Activated CD4-positive, alpha-beta T cell treated with anti-CD3 and anti-CD28 coated beads for 1 hour (primary cell): ENCODE measurements at places on chromosomes 7 and 10.

DNA sequence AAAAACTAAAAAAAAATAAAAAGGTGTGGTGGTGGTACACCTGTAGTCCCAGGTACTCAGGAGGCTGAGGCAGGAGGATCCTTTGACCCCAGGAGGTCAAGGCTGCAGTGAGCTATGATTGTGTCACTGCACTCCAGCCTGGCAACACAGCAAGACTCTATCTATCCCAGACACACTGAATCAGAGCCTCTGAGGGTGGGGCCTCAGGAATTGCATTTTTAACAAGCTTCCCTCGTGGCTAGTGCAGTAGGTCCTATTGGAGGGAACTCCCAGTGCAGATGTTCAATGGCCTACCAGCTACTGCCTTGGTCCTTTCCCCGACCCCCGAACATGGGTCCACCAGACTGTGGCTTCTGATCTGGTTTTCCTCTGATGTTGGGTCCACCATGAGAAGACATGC is 14.9 kb downstream of the STRA8 start:
- no peak for DNase-seq

GRCh38 chr7:18721429-18721828 is 225.9 kb downstream of the HDAC9 start:
- DNase-seq: no peak

DNA sequence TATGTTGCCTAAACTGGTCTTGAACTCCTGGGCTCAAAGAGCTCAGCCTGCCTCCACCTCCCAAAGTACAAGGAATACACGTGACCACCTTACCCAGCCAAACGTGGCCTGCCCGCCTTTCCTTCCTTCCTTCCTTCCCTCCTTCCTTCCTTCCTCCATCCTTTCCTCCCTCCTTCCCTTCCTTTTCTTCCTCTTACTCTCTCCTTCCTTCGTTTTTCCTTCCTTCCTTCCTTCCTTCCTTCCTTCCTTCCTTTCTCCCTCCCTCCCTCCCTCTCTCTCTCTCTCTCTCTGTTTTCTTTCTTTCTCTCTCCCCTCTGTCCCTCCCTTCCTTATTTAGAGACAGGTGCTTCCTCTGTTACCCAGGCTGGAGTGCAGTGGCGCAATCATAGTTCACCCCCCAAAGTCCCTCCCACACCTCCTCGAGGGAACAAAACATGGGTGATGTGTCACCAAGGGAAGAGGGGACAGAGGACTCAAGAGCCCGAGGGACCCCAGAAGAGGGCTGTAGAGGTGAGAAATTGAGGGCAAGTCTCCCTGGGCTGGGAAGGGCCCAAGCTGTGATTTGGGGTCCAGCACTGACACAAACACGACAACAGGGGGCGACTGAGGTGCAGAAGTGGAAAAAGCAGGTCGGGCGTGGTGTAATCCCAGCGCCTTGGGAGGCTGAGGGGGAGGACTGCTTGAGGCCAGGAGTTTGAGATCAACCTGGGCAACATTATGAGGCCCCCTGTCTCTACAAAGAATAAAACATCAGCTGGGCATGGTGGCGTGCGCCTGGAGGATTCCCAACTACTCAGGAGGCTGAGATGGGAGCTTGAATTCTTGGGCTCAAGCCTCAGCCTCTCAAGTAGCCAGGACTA is 28.1 kb downstream of the EPHB4 start:
- peak; percentile 32 for DNase-seq

GRCh38 chr7:148633761-148634160 is 43.2 kb downstream of the C7orf33 start:
- no peak for DNase-seq

GRCh38 chr10:20474064-20474463 is 423.0 kb downstream of the NEBL start:
- no peak for DNase-seq

DNA sequence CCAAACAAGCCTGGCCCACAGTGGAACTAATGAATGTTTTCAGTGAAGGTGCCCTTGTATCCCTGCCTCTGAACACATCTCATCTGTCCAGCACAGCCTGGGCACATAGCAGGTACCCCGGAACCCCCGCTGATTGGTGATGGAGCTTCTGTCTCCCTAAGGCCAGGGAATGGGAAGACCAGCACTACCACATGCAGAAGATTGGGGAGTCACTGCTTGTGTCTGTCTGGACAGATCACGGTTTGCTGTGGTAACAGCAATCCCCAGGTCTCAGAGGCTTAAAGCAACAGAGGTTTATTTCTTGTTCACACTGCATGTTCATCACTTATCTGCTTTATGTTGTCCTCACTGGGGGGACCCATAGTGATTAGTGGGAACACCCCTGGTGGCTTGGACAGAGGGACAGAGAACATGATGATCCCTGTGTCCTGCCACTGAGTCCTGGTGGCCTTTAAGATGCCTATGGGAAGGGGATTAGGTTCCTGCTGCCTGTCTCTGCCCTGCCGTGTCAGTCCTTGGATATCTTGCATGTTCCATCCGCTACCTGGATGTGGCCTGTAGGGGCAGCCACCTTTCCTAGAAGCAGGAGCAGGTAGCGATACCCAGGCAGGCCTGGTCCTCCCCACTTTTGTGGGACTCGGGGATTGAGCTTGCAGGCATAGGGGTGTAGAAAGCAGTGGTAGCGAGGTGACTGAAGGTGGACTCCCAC is 3.6 kb downstream of the TSPAN14 start:
- no peak for DNase-seq

DNA sequence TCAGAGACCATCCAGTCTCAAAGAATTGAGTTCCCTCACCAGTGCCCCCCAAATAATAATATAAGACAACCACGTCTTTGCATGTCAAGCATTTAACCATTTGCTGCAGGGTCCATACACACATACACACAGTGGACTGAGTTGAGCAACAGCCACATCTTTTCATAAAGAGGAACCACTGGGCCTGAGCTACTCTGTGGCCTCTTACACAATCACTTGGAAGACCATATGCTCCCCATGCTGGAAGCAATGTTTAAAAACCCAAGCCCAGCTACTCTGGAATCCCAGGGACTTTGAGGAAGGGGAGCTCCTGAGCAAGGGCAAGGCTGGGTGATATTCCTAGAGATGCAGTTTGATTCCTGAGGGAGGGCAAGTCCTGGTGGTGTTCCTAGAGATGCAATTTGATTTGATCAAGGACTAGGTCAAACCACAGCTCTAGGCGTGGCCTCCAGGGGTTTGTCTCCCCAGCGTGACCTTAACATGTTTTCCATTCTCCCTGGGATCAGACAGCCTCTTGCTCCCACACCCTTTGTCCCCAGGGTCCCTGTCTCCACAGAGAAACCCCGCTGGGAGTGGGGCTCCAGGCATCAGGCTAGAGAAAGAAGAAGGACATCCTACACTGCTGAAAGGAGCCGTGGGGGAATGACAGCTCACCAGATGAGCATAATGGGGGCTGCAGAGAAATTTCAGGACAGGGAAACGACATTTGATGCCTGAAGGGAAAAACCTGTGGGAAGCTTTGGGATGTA is 376.2 kb upstream of the MGMT start:
- DNase-seq: no peak

DNA sequence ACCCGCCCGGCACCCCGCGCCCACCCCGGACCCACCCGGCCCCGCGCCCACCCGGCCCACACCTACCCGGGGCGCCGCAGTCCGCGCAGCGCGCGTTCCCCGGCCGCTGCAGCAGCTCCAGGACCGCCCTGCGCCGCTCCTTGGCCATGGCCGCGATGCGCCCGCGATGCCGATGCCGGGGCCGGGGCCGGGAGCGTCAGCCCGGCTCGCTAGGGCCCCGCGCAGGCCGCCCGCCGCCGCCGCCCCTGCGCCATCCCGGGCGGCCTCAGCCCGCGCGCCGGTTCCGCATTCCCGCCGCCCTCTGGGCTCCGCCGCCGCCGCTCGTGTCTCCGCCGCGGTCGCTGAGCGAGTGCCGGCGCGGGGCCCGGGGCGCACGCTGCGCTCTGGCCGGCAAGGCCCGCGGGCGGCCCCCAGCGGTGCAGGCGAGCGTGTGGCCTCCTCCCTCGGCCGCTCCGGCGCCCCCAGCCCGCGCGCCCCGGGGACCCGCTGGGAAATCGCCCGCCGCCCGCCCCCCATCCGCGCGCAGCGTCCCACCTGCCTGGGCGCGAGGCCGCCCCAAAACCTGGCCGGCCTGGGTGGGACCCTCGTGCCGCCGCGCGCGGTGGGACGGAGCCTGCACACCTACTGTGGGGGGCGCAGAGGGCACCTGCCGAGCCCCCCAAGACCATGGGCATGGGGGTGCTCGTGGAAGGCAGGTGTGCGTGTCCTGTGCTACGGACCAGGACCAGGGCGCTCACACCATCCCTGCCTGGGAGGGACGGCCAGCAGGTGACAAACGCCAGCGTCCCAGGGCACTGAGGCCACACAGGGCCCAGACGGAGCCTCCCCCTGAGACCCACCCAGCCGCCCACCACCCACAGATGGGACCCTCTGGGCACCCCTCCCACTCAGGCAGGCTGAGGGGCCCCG is at the start of gene ADAP1:
Gene ADAP1, minus strand, starts transcription at position 351 of the 909 bp plus-strand sequence. Its CDS starts 203 bp downstream, at position 148.
- DNase-seq: peak; percentile 37

- DNase-seq: no peak
These were observed 126.9 kb downstream of the IPMK start for GRCh38 chr10:58140691-58141347.
